ENCODE measurements at places on chromosomes 6 and 20.

DNA sequence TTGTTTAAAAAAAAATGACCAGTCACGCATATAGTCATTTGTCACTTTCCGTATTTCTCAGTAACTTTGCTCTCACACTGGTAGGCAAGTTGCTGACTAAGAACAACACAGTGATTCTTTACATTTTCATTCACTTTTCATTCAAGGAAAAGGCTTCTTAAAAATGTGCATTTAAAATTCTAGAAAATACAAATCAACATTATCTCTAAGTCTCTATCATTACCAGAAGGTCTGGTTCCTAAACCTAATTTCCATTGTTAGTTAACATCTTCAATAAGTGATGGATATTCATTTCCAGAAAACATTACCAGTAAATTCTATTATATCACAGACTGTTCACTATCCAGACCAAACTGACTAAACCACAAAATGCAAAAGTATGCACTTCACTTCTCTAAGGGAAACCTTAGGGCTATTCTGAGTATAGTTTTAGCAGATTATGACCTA lies 115.3 kb downstream of the AHI1 start:
- no peak for DNase-seq

GRCh38 chr20:35226884-35227681 lies 593 bp downstream of the MMP24 start:
- peak; percentile 27 for DNase-seq

DNA sequence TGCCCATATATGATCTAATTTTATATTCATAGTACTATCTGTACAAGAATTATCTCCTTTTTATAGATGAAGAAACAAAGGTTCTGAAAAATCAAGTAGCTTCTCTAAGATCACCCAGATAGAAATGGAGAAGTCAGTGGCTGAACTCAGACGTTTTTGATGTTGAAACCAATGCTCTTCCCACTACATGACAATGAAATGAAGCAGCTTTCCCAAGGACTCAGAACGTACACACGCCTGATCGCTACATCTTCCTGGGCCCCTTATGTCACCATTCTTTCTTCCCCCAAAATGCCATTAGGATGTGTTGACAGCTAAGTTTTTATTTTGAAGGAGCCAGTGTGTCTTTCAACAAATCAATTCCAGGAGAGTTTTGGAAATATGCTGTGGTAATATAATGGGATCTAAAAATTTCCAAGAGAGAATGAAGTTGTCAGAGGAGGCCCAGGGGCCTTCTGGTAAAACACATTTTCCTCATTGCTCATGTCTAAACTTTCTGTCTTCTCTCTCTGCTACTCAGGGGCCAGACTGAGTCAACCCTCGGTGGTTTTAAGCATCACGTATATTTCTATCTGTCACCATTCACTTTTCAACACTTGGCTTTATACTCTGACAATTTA lies 98.1 kb upstream of the COL21A1 start:
- no peak for DNase-seq

GRCh38 chr6:168193816-168194721 lies 115.1 kb upstream of the FRMD1 start:
- DNase-seq: no peak

DNA sequence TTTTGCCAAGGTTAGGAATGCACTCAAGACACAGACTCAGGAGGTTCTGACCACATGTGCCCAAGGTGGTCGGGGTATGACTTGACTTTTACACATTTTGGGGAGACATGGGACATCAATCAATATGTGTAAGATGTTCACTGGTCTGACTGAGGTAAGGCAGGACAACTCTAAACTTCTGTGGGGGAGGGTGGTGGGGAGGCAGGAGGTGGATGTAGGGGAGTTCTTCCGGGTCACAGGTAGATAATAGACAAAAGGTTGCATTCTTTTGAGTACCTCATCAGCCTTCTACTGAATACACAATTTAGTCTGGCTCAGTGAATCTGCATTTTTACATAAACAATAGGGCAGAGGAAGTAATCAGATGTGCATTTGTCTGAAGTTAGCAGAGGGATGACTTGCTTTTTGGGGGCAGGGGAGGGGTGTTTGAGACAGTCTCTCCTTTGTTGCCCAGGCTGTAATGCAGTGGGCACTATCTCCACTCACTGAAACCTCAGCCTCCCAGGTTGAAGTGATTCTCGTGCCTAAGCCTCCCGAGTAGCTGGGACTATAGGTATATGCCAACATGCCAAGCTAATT lies 10.9 kb downstream of the ECHDC1 start:
- DNase-seq: no peak

- no peak for DNase-seq
These were observed 541.2 kb downstream of the QKI start for GRCh38 chr6:163955756-163956155.

DNA sequence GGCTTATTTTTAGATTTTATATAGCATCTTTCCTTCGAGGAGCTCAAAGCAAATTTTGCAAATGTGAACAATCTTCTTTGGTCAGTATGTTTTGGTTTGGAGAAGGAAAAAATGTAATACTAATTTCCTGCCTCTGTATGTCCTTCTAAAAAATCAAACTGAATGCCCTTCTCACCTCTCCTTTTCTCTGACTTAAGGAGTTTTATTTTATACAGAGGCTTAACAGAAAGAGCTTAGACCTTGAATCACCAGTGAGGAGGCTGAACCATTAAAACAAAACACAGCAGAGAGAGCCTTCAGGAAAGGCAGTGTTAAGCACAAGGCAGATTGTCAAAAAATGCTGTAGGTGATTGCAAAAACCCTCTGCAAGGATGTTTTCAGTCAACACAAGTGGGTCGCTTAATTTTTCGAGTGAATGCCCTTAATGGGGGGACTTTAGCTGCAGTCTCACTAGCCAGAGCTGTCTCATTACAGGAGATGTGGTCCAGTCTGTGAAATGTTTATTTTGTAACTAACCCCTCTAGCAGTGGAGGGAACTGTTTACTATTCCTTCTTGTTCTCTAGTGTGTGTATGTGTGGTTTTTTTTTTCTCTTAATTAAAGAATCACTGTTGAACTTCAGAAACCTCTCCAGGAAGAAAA lies 481.3 kb upstream of the CITED2 start:
- DNase-seq: no peak

GRCh38 chr6:341914-342831 lies 49.4 kb upstream of the IRF4 start:
- DNase-seq: no peak

DNA sequence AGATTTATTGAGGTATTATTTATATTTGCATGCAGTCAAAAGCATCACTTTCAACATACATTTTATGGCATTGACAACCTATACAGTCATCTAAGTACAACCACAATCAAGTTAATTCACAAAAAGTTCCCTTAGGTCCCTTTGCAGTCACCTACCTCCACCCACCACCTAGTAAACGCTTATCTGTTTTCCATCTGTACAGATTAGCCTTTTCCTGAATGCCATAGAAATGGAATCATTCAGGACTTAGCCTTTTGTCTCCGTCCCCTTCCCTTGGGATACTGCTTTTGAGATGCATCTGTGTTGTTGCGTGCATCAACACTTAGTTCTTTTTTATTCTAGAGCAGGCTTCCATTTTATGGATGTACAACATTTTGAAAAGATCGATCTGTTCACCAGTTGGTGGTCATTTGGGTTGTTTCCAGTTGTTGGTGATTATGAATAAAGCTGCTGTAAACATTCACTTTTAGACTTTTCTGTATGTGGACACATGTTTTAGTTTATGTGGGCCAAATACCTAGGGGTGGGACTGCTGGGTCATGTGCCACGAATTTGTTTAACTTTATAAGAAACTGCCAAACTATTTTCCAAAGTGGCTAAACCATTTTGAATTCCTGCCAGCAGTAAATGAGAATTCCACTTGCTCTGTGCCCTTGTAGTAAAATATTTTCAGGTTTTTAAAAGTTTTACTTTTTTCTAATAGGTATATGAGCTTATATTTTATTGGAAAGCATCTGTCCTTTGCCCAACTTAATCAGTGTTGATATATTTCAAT lies 17.6 kb upstream of the IFNGR1 start:
- no peak for DNase-seq

DNA sequence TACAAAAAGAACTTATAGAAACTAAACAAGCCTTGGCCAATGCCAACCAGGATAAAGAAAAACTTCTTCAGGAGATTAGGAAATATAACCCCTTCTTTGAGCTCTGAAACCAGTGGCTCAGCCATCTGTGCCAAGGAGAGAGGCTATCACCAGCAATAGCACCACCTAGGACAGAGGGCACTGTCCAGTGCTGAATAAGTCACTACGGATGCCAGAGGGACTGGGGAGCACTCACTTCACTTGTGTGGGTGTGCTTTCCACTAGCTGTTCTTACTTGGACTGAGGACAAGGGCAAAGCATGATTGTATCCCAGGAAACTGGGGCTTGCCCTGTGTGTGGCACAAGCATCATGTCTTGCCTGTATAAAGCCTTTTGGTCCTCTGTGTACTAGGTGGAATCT lies 15.5 kb downstream of the TAF11 start:
- DNase-seq: no peak

DNA sequence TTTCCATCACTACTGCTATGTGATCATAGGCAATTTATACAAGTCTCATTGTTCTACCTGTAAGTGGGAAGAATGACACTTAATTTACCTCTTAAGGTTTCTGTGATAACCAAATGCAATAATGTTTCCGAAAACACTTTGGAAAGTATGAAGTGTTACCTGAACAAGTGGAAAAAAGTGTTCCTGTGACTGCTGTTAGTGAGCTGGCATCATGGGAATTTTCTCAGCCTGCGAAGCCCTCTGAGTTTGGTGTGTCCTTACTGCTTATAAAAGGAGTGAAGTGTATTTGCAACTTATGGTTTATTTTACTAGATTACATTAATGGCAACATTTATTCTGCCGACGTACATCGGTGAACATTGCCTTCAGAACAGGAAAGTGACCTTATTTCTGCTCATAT lies 133.0 kb downstream of the AKAP7 start:
- DNase-seq: no peak

DNA sequence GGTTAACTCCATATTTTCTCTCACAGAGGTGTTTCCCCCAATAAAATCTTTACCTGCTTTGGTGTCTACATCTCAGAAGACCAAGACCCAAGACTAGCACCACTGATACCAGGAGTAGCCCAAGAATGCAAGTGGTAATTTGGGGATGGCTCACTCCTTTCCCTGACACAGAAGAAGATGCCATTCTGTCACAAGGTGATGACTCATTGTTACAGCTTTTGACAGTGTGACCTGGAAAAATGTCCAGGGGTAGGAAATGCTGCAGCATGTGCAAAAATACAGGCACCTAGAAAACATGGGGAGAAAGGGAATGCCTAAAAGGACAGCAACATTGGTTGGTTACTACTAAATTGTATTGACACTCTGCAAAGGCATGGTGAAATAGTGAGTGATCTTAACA lies 254.0 kb upstream of the GJE1 start:
- no peak for DNase-seq

DNA sequence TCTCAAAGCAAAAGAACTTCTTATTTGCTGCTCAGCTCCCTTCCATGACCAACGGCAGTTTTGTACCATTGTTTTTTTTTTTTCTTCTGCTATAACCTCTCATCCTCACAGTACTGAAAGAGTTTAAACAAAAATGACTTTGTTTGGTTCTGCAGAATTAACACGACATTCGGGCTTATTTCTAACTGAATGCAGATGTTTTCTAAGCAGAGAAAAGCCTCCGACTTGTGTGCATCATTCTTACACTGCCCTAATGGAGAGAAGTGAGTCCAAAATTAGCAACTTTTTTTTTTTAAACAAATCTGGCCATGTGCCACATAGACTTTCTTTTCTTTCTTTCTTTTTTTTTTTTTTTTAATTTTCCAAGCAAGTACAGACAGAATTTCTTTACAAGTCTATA lies 382.7 kb downstream of the HDGFL1 start:
- DNase-seq: no peak

DNA sequence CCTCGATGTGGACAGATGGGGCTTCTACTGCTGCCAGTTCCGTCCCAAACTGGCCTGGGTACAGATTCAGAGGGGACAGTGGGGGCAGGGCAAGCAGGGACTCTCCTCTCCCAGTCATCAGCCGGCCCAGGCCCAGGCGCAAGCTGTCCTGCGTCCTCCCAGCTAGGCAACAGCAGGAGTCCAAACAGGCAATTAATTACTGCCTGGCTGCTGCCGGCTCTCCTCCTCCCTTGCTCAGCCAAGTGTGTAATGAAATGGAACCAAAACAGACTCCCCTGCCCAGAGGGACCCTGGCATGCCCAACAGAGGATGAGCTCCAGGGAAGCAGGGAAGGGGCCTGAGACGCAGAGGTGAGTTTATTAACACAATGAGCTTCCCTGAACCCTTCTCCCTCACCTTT lies 17.8 kb upstream of the SLC32A1 start:
- no peak for DNase-seq

GRCh38 chr6:125149256-125150144 lies 4.1 kb upstream of the TPD52L1 start:
- no peak for DNase-seq

- DNase-seq: no peak
These were observed 60.6 kb upstream of the SLC32A1 start for GRCh38 chr20:38663660-38664059.

- no peak for DNase-seq
These were observed 40.1 kb downstream of the VTA1 start for GRCh38 chr6:142187209-142187608.

GRCh38 chr20:23151885-23152284 lies 65.8 kb upstream of the CD93 start:
- no peak for DNase-seq

- DNase-seq: no peak
These were observed 362.9 kb downstream of the ZFAND3 start for GRCh38 chr6:38182426-38182825.

DNA sequence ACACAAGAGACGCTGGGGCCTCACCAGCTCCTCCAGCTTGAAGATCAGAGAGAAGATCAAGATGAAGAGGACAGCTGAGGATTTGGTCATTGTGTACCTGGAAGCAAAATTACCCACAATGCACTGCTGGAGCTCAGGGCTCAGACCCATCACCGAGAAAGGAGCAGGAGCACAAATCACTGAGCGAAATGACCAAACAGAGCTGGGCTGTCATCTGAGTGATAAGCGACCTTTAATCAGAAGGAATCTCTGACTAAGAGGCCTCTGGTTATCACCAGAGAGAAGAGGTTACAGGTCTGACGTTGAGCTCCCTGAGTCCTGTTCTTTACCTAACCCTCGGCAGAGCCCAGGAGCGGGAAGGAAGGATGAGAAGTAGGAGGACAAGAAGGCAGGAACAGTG lies 47.5 kb upstream of the CDH22 start:
- DNase-seq: no peak

Measured in posterior cingulate gyrus (tissue), 11 donors.